ENCODE measurements at places on chromosomes 16 and 17. TPM values are rescaled to one million over a fixed set of nuclear protein-coding genes. Genes with fewer than 3 reads are reported as not detected.

LAT gene
- 11.5 TPM for total RNA-seq

KRTAP2-1 gene
- total RNA-seq: not detected

CD300E gene
- 0.10 TPM for total RNA-seq

KRTAP9-2 gene
- not detected for total RNA-seq

CYB5D1 gene
- 8.5 TPM for total RNA-seq

Measured in B cell (primary cell).